ENCODE measurements at places on chromosomes 7 and 10.

GRCh38 chr10:60848126-60848525 is 69.8 kb downstream of the CDK1 start:
- peak; percentile 69 for DNase-seq

GRCh38 chr7:11557627-11558026 is 274.4 kb downstream of the THSD7A start:
- DNase-seq = no peak

DNA sequence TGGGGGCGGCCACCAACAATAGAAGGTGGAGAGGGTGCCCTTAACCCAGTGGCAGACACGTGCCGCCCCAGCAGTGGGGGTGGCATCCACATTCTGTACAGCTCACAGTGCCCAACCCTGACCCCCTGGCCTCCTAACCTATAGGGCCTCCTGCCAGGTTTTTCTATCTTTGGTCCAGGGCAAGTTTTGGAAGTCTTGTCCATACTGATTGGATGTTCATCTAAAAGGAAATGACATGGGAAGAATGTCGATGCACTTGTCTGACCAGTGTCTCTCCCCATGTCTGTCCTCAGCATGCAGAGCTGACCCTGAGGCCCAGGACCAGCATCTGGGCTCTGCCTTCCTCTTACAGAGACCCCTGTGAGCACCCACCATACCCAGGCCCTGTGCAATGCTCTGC is 32.3 kb upstream of the ANTXRL start:
- no peak for DNase-seq

- no peak for DNase-seq
Observed at GRCh38 chr10:794382-794956, 105.0 kb upstream of the DIP2C start.

- peak; percentile 20 for DNase-seq
Observed at GRCh38 chr10:77011874-77012811, 625.5 kb downstream of the KCNMA1 start.

GRCh38 chr10:119786117-119786769 is 60.4 kb downstream of the INPP5F start:
- peak; percentile 41 for DNase-seq

GRCh38 chr10:62577666-62578291 is 203.6 kb downstream of the ZNF365 start:
- peak; percentile 50 for DNase-seq

- DNase-seq = no peak
Observed at GRCh38 chr7:11369696-11370095, 396.0 kb downstream of the PHF14 start.

GRCh38 chr7:92259062-92259461 is 13.3 kb downstream of the ANKIB1 start:
- no peak for DNase-seq

GRCh38 chr7:44727158-44727936 is 21.3 kb upstream of the ZMIZ2 start:
- DNase-seq = peak; percentile 23

GRCh38 chr10:114885443-114885842 is 52.6 kb upstream of the TRUB1 start:
- DNase-seq = no peak

GRCh38 chr7:70597066-70597465 is 534.9 kb upstream of the GALNT17 start:
- DNase-seq = no peak

DNA sequence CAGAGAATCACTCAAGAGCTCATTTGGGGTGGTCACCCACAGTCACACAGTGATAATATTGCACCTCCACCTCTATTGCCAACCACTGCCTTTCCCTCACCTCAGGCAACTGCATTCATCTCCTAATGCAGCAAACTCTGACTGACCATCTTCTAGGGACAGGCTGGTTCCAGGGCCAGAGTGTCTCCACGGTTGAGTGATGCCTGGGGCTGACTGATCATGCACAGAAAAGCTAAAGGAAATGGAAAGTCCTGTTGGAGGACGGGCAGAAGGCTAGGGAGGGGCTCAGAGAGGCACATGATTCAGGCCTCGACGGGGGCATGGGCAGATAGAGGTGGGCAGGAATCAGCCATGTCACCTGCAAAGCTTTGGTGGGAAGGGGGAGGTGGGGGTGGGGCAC is 127.1 kb upstream of the TNS3 start:
- DNase-seq = no peak

GRCh38 chr7:131194070-131194865 is 133.4 kb upstream of the MKLN1 start:
- no peak for DNase-seq

DNA sequence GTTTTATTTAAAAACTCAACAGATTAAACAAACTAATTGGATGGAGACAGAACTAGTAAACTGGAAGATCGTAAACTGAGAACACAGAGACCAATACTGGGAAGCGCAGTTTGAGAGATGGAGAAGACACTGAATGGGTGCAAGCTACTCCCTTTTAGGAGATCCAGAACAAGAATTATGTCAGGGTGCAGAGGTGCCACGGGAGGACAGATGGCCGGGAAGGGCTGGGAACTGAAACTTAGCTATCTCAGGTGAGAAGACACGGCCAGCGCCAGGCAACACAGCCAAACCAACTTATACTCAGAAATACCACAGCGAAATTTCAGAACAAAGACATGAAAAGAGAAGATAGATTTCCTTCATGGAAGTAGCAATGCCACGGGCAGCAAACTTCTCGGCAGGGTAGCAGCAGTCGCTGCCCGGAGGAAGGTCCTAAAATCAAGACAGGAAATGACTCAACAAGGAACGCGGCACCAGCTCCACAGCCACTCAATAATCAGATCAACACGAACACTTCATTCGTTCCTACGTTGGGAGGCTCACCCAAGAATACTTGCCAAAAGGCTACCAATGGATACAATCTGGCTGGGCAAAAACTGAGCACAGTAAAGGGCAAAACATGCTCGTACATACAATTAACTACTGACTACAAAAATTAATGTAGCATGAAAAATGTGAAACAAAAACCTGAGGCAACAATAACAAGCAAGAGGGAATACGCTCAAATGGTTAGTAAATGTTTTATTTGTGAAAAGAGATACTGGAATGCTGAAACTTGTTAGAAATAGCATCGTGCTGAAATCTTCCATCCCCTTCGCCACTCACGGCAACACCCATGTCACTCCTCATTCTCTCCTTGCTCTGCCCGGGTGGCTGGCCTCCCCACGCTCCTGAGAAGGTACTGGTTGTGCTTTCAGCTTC is 2.2 kb upstream of the LRRC27 start:
- DNase-seq = no peak

DNA sequence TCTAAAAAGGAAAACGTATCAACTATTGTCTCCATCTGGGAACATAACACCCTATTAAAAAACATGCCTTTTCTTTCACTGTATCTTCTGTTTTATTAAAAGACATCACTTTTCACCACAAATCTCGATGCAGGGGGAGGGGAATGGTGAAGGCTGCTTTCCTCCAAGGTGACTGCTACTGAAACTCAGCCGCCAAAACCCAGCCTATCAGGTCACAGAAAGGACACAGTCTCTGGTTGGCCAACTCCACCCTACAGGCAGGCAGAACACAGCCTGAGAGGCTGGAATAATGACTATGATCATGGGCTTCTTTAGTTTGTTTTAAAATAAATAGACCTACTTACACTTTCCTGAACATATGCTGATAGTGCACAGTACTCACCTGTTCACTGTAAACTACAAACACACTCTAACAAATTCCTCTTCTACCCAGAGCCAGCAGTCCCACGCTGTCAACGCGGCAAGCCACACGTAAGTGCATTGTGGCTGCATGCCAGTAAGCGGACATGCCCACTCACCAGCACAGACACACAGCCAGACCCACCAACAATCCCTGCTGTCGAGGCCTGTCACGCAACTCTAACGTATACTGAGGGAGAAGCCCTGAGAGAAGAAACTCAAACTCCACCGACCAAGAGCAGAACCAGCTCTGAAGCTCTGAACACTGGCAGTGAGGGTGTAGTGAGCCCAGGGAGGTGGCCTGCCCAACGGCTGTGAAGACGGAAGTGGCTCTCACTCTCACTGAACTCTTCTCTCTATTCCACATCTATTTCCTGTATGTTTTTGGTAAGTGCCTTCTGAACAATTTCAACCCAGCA is 41.8 kb downstream of the NCAPG2 start:
- no peak for DNase-seq

DNA sequence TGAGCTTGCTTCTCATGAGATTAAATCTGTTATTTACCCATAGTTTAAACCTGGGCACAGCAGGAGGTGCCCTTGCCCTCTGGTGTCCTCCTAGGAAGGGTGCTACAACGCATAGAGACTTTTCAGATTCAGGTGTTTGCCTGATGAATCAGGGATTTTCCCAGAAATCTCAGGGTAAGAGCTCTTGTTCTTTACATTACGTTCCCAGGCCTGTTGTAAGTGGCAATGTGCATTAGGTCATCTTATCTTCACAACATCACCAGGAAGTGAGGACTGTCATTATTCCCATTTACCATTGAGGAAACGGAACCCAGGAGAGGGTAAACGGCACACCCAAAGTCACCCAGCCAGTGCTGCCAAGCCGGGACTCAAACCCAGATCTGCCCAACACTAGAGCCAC is 73.0 kb downstream of the NHLRC2 start:
- DNase-seq = no peak

DNA sequence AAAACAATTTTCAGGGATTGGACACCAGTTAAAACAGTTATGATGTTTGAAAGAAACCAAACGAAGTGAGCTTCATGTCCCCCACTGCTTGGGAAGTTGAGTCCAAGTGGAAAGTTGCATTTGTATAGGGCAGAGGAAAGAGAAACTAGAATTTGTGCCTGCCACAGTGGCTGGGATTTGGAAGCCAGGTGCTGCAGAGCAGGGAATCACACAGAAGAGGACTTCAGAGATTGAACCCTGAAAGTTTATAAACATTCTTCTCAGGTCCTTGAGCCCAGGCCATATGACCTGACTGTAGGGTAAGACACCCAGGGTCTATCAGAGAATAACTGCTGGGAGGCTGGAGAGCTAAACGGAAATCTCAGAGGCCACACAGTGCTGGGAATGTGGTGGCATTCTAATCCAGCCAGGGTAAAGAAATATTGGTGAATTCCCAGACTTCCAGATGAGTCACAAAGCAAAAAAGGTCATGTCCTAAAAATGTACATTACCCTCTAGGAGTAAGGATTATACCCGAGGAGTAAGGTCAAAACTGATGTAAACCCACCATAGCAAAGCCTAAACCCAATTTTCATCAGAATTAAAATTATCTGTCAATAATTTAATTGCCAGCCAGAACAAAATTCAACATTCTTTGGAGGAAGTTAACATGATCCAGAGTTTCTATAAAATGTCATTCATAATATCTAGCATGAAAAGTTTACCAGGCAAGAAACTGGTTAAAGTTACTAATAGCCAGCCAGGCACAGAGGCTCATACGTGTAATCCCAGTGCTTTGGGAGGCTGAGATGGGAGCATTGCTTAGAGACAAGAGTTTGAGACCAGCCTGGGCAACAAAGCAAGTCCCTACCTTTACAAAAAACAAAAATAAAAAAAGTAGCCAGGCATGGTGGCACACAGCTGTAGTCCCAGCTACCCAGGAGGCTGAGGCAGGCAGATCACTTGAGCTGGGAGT is 31.2 kb downstream of the TOMM7 start:
- DNase-seq = no peak

- no peak for DNase-seq
Observed at GRCh38 chr7:152402384-152403250, 33.2 kb downstream of the KMT2C start.

DNA sequence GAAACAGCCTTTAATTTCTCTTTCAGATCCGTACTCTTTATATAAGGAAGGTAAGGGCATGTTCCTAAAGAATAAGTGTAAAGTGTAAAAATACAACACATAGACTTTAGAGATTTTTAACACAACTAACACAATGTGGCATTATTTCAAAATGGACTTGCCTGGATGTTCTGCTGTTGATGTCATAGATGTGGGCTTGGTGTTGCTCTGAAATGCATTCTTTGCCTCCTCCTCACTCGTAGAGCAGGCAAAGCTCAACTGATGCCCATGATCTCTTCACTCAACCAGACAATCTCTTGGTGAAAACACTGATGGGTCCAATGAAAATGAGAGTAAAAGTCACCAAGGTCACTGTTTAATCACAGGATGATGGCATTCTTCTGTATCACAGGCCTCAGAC is 174.2 kb upstream of the TCERG1L start:
- no peak for DNase-seq

GRCh38 chr7:134660961-134661376 is 14.3 kb downstream of the BPGM start:
- peak; percentile 59 for DNase-seq

DNA sequence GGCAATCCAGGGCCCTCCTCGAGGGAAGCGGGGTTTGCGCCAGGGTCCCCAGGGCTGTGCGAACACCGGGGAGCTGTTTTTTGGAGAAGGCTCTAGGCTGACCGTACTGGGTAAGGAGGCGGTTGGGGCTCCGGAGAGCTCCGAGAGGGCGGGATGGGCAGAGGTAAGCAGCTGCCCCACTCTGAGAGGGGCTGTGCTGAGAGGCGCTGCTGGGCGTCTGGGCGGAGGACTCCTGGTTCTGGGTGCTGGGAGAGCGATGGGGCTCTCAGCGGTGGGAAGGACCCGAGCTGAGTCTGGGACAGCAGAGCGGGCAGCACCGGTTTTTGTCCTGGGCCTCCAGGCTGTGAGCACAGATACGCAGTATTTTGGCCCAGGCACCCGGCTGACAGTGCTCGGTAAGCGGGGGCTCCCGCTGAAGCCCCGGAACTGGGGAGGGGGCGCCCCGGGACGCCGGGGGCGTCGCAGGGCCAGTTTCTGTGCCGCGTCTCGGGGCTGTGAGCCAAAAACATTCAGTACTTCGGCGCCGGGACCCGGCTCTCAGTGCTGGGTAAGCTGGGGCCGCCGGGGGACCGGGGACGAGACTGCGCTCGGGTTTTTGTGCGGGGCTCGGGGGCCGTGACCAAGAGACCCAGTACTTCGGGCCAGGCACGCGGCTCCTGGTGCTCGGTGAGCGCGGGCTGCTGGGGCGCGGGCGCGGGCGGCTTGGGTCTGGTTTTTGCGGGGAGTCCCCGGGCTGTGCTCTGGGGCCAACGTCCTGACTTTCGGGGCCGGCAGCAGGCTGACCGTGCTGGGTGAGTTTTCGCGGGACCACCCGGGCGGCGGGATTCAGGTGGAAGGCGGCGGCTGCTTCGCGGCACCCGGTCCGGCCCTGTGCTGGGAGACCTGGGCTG is 26.0 kb downstream of the PRSS2 start:
- no peak for DNase-seq

- peak; percentile 70 for DNase-seq
Observed at GRCh38 chr7:17696422-17696821, 243.9 kb downstream of the SNX13 start.

GRCh38 chr10:88538048-88538447 is 45.1 kb downstream of the RNLS start:
- DNase-seq = peak; percentile 27

DNA sequence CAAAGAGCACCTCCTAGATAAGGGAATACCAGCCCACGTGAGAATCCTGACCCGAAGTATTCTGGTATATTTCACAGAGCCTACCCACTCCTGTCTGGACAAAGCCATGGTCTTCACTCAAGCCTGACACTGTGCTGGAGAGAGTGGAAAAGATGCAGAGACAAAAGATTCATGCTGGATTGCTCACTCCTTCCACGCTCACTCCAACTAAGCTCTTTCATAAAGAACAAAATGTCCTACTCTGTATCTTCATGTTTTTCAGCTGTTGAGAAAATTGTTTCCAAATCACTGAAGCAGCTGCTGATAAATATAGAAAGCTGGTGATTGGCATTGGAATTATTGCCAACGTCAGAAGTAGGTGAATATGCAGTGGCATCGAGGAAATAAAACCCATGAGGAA is 106.0 kb downstream of the ABLIM1 start:
- DNase-seq = peak; percentile 37

GRCh38 chr7:92343714-92344113 is 97.9 kb downstream of the ANKIB1 start:
- DNase-seq = no peak

All from umbilical cord (tissue), 2 donors.